ENCODE measurements at places on chromosomes 3 and 15.

DNA sequence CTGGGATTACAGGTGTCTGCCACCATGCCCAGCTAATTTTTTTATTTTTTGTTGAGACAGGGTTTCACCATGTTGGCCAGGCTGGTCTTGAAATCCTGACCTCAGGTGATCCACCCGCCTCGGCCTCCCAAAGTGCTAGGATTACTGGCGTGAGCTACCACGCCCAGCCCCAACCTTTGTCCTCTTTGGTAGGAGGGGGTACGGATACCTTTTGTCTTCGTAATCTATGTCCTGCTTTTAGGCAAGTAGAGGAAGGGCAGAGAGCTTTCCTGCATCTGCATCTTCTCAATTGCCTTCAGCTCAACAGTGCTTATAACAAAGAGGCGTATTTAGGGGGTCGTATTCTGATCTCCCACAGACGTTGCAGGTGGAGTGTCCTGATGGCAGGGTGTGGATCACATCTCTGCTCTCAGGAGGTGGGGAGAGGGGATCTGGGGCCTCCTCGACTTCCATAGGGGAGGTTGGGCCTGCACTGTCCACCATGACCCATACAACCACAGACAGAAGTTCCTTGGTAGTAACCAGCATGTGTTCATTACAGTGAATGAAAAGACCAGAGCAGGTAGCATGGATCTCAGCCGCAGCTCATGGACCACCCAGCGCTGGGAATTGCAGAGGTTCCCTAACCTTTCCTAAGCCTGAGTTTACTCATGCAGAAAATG is 21.4 kb upstream of the KCTD6 start:
- no peak for DNase-seq

DNA sequence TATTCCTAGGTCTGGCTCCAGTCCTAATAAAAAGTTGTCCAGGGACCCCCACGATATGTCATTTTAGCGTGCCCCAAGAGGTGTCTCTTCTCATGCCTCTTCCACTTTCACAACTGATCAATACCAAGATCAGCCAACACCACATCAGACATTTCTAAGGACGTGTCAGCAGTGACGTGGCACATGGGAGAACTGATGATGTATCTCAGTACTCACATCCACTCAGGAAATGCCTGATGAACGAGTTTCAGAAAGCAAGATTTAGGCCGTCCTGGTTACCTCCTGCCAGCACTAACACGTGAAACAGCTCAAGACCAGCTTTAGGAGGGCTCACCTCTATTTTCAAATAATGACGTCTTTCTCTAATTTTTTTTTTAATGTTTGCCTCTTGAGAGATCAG is 19.6 kb downstream of the VGLL4 start:
- no peak for DNase-seq

DNA sequence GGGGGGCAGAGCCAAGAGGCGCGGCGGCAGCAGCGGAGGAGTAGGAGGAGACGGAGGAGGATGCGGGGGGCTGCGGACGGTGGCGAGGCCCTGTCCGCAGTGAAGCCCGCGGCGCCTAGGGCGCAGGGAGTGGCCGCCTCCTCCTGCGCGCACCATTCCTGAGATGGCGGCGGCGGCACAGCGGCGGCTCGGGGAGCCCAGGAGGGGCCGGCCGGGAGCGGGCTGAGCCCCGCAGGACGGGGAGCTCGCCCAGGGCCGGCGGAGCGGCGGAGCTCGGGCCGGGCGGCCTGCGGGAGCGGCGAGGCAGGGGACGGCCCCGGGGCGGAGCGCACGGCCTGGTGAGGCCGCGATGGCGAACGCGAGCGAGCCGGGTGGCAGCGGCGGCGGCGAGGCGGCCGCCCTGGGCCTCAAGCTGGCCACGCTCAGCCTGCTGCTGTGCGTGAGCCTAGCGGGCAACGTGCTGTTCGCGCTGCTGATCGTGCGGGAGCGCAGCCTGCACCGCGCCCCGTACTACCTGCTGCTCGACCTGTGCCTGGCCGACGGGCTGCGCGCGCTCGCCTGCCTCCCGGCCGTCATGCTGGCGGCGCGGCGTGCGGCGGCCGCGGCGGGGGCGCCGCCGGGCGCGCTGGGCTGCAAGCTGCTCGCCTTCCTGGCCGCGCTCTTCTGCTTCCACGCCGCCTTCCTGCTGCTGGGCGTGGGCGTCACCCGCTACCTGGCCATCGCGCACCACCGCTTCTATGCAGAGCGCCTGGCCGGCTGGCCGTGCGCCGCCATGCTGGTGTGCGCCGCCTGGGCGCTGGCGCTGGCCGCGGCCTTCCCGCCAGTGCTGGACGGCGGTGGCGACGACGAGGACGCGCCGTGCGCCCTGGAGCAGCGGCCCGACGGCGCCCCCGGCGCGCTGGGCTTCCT is at the start of gene GPR27:
Gene GPR27, plus strand, starts transcription at position 155 of the 909 bp plus-strand sequence. Its CDS starts 195 bp downstream, at position 350.
- no peak for DNase-seq

DNA sequence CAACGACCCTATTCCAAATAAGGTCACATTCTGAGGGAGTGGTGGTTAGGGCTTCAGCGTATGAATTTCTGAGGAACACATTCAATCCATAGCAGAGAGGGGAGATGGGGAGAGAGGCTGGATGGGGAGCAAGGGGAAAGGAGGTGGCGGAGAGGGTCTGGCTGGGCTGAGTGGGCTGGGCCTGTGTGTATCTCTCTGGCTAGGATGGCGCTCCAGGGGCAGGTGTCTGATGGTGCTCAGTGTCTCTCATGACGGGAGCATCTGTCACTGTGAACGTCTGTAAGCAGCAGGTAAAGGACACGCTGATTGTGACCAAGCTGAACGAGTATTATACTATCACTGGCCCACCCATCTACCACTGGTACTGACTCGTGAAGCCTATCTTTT is 159.6 kb downstream of the XXYLT1 start:
- no peak for DNase-seq

DNA sequence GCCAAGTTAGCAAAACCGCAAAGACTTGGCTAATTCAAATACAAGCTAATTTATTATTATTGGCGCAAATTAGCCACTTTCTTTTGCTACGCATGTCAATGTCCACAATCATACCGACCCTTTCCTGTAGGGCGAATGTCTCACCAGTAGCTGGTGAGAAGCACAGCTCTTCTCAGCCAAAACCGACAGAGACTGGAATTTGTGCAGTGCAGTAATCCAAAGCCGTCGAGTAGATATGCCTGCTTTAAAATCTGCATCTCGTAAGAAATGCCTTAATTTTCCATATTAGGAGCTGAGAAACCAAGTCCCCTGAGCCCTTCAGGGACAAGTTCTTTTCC is 614 bp upstream of the MINDY2 start:
- DNase-seq = no peak

DNA sequence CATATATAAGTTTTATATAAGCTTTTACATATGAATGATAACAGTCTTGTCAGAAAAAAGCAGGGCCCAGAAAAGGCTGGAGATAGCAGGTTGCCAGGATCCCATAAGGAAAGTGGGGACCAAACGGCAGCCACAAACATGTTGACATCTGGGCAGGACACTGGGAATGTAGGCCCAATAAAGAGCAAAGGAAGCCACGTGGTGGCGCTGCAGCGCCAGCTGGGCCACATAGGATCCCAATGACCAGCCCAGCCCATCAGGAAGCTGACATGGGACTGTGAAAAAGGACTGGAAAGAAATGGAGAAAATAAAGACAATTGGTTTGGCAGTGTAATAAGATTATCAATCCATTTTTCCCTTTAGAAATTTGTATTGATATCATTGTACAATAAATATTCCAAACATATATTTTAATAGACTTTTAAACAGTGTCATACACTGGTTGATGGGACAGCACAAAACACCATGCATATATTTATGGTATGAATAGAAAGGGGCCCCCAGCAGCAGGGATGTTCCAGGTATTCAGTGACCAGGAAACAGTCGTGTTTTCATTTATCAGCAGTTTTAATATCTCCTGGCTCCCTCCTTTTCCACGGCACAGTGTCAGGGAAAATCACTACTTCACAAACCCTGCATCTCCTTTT is 89.0 kb upstream of the STRIT1 start:
- no peak for DNase-seq

GRCh38 chr3:182618981-182619591 is 174.2 kb upstream of the ATP11B start:
- DNase-seq = no peak

- DNase-seq = no peak
Measured at GRCh38 chr3:11350374-11350773, 78.2 kb downstream of the ATG7 start.

DNA sequence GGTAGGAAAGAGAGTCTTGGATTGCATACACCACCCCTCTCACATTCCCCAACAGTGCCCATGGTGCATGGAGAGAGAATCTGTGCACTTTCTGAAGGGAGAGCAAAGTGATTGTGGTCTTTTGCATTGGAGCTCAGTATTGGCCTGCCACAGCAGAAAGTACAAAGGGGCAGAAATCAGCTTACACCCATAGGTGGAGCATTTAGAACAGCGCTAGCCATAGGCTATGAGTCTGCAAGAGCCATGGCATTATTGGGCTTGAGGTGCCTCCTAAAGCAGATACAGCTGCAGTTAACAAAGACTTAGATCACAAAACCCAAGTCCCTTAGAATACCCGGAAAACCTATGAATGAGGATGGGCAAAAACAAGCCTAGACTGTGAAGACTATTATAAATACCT is 21.8 kb downstream of the SI start:
- no peak for DNase-seq

GRCh38 chr3:66797889-66798560 is 200.1 kb upstream of the KBTBD8 start:
- DNase-seq = no peak

- no peak for DNase-seq
Measured at GRCh38 chr3:114058646-114059045, 2.1 kb downstream of the QTRT2 start.
